Vagina (tissue), 2 donors: ENCODE measurements at places on chromosomes 3 and 15. TPM values are rescaled to one million over a fixed set of nuclear protein-coding genes. Genes with fewer than 3 reads are reported as not detected.

DNA sequence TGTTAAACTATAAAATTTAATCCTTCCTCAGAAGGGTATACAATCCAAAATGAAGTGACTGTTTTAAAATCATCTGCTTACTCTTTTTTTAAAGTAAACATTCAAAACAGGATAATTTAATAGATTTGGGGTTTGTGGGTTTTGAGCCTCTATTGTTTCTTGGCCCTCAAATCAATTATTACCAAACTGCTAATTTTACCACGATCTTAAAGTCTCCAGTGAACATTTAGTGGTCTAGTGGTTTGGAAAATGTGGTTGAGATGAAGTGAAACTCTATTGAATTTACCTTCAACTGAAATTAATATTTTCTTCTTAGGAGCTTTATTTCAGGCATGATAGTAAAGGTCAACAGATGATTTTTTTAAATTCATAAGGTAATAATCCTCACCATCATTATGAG, 11.2 kb upstream of the ATP11B start:
- H3K36me3 ChIP-seq: no peaks in the 10 kb centered on the region
- no peak overlapping the region for H3K27ac ChIP-seq

DNA sequence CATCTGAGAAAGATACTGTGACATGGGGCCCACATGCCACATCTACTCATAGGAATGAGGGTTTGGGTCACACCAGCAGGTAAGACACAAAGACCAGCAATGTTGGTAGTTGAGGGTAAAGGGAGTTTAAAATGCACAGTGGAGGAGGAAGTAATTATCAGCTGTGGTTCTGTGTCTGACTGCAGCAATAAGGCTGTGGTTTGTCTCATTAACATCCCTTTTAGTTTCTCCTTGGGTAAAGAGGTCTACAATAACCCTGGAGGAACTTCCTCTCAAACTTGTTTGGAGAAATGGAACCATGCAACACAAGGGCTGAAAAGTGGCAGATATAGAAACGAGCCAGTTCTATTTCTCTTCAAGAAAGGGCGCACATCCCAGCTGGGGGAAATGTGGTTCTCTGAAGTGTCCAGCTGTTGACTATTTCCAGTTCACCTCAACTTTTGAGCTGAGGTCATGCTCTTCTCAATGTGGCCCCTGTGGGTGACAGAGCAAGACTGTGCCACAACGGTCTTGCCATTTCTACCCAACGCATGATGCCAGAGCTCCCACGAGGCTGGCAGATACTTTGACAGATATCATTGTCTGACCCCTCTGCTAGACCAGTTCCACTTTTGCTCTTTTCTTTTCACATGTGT, 234.3 kb downstream of the SQOR start:
- H3K36me3 ChIP-seq: no peaks in the 10 kb centered on the region
- no peak overlapping the region for H3K27ac ChIP-seq
- H3K4me1 ChIP-seq: no peaks in the 10 kb centered on the region

GRCh38 chr15:76293361-76293760, 17.9 kb downstream of the ETFA start:
- H3K27ac ChIP-seq: no peak overlapping the region
- H3K4me1 ChIP-seq: peaks cover 17% of the 10 kb centered on the region
- no peaks in the 10 kb centered on the region for H3K36me3 ChIP-seq
- DNase-seq: no peak
- no peaks in the 10 kb centered on the region for H3K27me3 ChIP-seq
- H3K4me3 ChIP-seq: no peak overlapping the region

DNA sequence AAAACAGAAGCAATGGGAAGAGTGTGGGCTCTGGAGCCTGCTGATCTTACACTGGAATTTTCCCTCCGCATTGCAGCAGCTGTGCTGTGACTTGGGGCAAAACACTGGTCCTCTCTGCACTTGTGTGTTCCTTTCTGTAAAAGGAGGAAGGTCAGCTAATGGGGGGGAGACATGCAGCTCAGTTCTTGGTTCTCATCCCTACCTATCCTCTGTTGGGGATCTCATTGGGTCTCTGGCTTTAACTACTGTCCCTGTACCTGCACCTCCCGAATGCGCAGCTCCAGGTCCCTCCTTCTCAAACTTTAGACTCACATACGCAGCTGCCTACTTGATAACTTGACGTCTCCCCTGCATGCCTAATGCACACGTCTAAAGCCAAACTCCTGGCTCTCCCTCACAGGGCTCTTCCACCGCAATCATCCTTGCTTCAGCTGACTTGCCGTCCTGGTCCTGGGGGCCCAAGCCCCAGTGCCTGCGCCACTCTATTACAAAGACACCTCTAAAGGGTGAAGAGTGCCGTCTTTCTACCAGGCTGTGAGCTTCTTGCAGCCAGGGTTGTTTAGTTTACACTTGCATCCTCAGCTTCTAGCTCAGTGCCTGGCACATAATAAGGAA, 5.9 kb upstream of the TMEM44 start:
- peak; percentile 69 for DNase-seq
- no peaks in the 10 kb centered on the region for H3K27me3 ChIP-seq
- no peak overlapping the region for H3K4me3 ChIP-seq
- no peaks in the 10 kb centered on the region for H3K36me3 ChIP-seq

- no peak for DNase-seq
- H3K36me3 ChIP-seq: no peaks in the 10 kb centered on the region
- peaks cover 7% of the 10 kb centered on the region for H3K4me1 ChIP-seq
- no peak overlapping the region for H3K27ac ChIP-seq
Measured at GRCh38 chr3:160546727-160547126, 18.6 kb downstream of the KPNA4 start.

DNA sequence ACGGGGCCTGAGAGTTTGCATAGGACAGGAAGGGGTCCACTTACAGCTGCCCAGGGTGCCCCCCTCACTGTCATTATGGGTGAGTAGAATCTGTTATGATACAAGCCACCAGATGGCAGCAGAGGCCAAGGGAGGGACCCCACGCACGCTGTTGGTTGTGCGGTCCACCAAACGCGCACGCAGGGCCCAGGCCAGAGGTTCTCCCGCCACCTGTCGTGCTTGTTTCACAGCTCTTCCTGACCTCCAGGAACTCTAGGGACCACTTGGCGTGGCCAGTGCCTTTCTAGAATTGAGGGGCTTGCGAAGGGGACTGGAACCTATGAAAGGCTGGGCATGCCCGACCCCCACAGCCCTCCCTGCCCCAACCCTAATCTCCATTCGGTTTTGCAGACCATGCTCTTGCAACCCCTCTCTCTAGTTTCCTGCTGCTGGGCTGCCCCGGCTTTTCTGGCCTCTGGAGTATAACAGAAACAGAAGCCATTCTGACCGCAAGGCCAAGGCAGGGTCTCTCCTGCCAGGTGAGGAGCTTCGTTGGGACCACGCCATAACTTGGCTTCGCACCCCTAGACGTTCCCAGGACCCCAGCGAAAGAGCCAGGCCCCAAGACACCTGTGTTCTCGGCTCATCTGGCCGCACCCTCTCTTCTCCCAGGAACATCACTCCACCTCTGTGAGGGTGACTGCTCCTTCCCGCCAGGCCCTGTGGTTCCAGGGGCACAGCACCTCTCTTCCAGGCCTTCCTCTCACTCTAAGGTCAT, 46.0 kb downstream of the ALDH1L1 start:
- no peaks in the 10 kb centered on the region for H3K36me3 ChIP-seq
- no peaks in the 10 kb centered on the region for H3K27me3 ChIP-seq
- no peaks in the 10 kb centered on the region for H3K4me1 ChIP-seq

DNA sequence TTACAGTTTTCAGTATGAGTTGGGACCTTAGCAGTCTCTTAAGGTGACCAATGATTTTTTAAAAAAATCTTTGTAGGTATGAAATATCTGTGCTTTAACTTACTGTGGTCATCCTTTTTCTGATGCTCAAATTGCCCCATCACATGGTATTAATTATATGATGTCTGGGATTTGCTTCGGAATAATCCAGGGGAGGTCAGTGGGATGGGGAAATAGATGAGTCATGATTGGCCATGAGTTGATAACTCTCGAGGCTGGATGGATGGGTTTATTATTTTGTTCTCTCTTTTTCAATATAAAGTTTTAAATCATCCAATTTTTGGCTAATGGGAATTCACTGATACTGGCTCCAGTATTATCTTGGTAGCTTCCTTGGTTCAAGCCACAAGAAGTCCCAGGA, 370.3 kb upstream of the TPM1 start:
- H3K27ac ChIP-seq: peak overlapping the region; percentile 56
- peaks cover 9% of the 10 kb centered on the region for H3K4me1 ChIP-seq
- H3K4me3 ChIP-seq: no peak overlapping the region
- DNase-seq: no peak
- H3K36me3 ChIP-seq: no peaks in the 10 kb centered on the region

Gene ATP8B4
- 9.8 TPM for total RNA-seq

DNA sequence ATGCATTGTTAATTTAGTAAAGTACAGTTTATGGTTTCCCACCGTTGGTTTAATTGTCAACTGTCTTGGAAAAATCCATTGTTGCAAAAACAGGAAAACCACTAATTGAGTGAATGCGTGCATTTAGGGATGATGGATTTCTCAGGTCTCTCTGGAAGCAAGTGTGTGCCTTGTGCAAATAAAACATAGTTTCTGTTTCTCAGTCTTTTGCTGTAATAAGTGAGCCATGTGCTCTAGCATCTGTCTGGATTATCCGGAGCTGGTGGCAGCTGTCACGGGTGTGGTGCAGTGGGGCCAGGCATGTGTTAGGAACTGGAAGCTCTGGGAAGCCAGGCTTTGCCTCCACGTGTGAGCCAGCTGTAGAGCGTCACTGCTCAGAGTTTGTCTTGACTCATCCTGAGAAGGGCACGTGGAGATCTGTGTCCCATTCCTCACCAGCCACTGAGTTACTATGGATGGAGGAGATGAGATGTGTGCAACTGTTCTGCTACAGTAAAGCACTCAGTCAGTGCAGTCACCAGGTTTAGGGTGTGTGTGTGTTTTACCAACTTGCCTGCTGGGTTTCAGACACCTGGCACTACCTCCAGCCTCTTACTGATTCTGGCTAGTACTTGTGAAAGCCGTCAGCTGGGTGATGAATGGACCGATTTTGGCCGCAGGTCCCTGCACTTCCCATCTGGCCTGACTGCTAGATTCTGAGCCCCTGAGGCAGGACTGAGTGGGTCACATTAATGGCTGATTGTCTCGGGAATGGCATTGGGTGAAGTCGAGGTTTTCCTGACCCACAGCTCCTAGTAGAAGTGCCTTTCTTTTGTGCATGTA, 7.2 kb downstream of the APBA2 start:
- H3K27ac ChIP-seq: no peak overlapping the region
- no peak overlapping the region for H3K4me3 ChIP-seq
- no peaks in the 10 kb centered on the region for H3K4me1 ChIP-seq
- DNase-seq: no peak
- no peaks in the 10 kb centered on the region for H3K27me3 ChIP-seq
- no peaks in the 10 kb centered on the region for H3K36me3 ChIP-seq
